DMS79 treated with DMSO at 0.1 percent for 48 hours (cell line): ENCODE measurements at places on chromosomes 6 and 20.
A peak's percentile ranks its signal among the peaks of the same experiment; 100 is the strongest.

- DNase-seq: no peak
Measured at GRCh38 chr6:36319821-36320220, 16.9 kb downstream of the BNIP5 start.

DNA sequence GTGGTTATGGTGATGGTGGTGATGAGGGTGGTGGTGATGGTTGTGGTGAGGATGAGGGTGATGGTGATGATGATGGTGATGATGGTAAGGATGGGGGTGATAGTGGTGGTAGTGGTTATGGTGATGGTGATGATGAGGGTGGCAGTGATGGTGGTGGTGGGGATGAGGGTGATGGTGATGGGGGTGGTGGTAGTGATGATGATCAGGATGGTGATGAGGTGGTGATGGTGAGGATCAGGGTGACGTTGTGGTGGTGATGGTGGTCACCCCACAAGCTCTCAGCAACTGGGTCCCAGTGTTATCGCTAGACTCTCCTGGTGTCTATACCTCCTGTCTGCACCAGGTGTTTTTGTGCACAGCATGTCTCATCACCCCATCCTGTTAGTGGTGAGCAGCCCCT is 85.0 kb downstream of the TMEM242 start:
- DNase-seq: no peak

DNA sequence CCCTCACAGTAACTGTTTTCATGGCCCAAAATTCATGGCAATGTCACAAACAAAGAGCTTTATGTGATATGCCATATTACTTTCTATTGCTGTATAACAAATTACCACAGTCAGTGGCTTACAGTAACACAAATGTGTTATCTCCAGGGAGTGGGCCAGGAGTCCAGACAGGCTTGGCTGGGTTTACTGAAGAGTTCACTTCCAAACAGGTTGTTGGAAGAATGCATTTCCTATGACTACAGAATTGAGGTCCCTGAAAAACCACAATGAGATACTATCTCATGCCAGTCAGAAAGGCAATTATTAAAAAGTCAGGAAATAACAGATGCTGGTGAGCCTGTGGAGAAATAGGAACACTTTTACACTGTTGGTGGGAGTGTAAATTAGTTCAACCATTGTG is 431.9 kb downstream of the PKHD1 start:
- DNase-seq: no peak

GRCh38 chr6:107712665-107713551 is 111.2 kb downstream of the SCML4 start:
- DNase-seq: no peak

GRCh38 chr6:14598017-14598864 is 480.7 kb downstream of the CD83 start:
- DNase-seq: no peak

GRCh38 chr6:25369036-25369432 is 89.9 kb downstream of the CARMIL1 start:
- peak; percentile 85 for DNase-seq

- DNase-seq: no peak
Measured at GRCh38 chr6:67736161-67736560, 898.9 kb upstream of the ADGRB3 start.

- DNase-seq: no peak
Measured at GRCh38 chr6:159395609-159396008, 226.4 kb downstream of the FNDC1 start.

DNA sequence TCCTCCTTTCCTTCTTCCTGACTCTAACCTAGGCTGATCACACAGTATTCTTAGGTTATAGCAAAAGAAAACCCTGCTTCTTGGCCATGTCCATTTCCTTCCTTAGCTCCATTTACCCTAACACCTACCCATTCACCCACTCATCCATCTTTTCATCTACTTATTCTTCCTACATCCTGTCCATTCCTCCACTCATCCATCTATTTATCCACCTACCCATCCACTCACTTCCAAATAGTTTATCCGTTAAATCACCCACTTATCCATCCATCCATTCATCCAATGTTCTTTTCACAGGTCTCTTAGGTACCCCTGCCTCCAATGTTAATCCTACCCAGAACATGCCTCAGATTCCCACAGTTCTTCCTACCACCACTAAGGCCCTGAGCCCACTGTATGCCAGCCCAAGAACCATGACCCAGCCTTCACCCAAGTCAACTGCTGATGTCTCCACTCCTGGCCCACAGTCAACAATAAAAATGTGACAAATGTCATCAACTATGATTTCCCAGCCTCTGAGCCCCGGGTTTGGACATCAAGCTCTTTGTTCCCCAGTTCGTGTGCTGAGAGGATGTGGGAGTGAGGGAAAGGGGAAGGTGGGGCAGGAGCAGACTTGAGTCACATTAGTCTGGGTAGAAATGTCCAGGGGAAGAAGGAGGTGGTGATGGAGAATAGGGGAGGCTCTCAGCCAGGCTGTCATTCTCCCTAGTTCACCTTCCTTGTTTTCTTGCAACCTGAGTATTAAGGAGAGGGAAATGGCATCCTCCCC is 24.4 kb downstream of the TREML4 start:
- no peak for DNase-seq

DNA sequence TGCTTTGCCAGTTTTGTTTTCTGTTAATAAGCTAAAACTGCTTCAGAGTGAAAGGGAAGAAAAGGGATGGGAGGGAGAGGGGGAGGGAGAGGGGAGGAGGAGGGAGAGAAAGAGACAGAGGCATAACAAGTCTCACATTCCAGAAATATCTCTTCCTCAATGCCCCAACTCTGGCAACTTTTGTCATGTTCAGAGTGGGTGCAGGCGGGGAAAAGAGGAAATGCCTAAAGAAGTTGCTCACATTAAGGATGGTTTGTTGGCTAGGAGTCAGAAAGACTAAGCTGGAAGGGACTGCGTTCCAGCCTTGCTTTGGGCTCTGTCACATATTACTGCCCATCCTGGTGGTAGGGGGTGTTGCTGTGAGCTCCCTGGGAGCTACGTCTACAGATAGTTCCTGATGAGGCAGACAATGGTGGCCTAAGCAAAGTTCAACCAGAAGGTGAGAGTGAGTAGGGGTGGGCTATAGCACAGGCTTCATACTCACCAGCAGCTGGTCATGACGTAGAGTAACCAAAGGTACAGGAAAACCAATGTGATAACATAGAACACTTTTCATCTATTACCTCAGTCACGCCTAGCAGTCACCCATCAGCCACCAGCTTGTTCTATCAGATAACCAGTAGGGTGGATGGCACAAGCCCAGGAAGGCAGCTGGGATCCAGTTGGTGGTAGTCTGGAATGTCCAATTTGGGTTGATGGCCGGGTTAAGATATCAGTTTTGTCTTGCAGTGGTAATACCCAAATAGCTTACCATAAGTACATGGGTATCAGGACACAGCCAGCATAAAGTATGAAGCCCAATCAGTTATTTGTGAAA is 2.1 kb downstream of the TSPYL4 start:
- DNase-seq: no peak

DNA sequence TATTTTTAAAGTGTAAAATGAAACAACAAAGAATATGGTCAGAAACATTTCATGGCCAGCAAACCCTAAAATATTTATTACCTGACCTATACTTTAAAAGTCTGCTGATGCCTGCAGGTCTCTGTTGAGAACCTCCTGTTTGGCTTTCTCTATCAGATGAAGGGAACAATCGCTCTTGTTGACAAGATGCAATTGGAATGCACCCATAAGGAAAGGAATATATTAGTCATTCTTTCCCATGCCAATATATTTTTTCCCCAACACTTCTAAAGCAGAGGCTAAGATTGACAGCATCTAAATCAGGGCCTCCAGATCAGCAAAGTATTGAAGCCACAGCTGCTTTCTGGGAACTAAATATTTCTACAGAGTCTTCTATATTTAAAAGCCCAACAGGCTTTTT is 897.8 kb downstream of the EPHA7 start:
- DNase-seq: no peak

- no peak for DNase-seq
Measured at GRCh38 chr6:32983964-32984621, 15.7 kb downstream of the BRD2 start.

DNA sequence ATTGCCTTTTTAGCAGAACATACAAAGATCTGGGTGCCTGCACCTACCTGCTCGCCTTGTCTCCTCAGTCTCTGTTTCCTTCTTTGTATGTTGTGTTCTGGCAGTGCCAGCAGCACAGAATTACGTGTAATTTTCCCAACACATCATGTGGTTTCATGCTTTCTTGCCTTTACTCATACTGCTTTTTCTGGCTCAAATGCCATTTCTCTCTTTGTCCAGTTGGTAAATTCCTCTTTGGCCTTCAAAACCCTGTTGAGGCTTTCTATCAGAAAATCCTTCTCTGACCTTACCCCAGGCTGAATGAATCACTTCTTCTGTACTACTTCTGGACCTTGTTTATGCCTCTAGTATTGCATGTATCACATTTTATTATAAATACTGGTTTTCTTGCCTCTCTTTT is 31.8 kb downstream of the L3MBTL3 start:
- no peak for DNase-seq

GRCh38 chr6:137792160-137793033 is 74.7 kb upstream of the TNFAIP3 start:
- no peak for DNase-seq

DNA sequence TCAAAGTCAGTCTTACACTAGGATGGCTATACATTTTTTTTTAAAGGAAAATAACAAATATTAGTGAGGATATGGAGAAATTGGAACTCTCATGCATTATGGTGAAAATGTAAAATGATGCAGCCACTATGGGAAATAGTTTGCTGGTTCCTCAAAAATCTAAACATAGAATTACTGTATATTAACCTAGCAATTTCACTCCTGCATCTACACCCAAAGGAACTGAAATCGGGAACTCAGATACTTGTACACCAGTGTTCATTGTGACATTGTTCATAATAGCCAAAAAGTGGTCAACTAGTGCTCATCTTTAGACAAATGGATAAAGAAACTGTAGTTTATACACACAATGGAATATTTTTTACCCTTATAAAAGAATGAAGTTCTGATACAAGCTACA is 110.7 kb downstream of the UTRN start:
- DNase-seq: no peak

DNA sequence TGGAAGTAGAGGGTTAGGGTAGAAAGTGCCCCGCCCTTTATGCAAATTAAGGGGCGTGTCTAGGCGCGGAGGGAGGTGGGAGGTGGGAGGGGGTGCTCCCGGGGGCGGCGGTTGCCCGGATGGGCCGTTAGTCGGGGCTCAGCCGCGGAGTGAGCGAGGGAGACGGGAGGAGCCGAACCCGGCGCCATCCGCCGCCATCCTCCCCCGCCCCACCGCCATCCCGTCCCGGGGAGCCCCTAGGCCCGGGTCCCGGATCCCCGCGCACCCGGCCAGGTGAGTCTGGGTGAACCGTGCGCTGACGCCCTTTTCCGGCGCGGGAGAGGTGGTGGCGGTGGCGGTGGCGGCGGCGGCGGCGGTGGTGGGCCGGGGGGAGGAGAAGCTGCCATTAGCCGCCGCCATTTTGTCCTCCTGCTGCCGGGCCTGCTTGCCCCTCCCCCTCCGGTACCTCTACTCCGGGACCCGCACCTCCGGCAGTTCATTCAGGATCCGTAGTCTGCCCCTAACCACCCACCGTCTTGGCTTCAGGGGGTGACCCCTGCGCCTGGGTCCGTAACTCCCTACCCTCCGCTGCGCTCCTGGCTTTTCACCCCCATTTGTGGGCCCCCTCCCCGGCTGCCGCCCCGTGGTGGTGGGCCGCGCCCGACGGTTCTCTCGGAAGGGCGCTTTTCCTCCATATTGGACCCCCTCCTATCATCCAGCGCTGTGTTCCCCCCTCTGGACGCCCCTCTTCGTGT is at the start of gene PRRC2A:
Gene PRRC2A (plus strand): TSS at position 130 of the 734 bp plus-strand sequence. CDS start 2,075 bp downstream, outside the sequence.
- DNase-seq: peak; percentile 75

DNA sequence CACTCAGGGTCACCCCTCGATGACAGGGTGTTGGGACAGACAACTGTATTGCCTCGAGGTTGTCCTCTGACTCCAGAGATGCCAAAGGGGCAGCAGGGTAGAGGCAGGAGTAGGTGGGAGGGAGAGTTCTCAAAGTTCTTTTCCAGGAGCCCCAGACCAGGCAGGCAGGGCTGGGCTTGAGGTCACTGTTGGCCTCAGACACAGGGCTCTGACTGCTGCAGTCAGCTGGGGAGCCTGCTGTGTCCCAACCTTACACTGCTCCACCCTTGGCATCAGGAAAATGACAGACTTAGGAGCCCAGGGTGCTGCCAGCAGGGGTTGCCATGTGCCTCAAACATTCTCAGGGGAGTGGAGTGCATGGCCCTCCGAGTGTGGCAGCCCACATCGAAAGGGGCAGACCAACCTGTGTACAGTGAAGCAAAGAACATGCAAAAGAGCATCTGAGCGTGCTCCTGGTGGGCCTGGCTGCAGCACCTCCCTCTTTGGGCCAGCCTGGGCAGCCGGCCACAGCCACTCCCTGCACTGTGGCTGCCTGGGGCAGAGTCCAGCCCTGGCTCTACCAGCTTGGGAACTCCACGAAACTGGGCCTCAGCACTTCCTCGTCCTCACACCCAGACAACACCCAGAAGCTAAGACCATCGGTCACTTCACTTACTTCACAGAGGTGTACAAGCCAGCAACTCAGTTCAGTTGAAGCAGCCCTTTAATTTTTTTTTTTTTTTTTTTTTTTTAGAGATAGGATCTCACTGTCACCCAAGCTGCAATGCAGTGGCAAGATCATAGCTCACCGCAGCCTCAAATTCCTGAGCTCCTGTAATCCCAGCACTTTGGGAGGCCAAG is 24.0 kb downstream of the C6orf132 start:
- no peak for DNase-seq

GRCh38 chr6:156791320-156791850 is 14.2 kb downstream of the ARID1B start:
- peak; percentile 99 for DNase-seq

DNA sequence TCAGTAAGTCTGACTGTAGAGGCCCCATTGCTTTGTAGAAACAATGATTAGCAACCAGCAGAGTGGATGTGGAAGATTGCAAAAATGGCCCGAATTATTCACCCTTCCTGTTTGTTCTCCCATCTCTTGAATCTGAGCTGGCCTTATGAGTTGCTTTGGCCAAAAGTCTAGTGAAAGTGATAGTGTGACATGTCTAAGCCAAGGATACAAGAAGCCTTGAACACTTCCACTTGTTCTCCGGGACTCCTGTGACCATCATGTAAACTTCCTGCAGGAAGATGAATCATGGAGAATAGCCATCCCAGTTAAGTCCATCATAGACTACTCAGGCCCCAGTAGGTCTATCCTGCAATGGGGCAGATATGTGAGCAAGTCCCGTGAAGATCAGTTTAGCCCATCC is 252.0 kb upstream of the JAG1 start:
- DNase-seq: no peak

- no peak for DNase-seq
Measured at GRCh38 chr20:50848846-50849673, 54.2 kb downstream of the BCAS4 start.

GRCh38 chr6:71706523-71706922 is 179.8 kb upstream of the RIMS1 start:
- DNase-seq: no peak

- no peak for DNase-seq
Measured at GRCh38 chr20:48971956-48972355, 50.4 kb downstream of the ARFGEF2 start.

GRCh38 chr20:50136822-50137599 is 16.5 kb downstream of the PEDS1 start:
- no peak for DNase-seq
